ENCODE measurements at places on chromosomes 1 and 21.

GRCh38 chr1:245056913-245057312 is 97.9 kb upstream of the KIF26B start:
- DNase-seq, result no peak

DNA sequence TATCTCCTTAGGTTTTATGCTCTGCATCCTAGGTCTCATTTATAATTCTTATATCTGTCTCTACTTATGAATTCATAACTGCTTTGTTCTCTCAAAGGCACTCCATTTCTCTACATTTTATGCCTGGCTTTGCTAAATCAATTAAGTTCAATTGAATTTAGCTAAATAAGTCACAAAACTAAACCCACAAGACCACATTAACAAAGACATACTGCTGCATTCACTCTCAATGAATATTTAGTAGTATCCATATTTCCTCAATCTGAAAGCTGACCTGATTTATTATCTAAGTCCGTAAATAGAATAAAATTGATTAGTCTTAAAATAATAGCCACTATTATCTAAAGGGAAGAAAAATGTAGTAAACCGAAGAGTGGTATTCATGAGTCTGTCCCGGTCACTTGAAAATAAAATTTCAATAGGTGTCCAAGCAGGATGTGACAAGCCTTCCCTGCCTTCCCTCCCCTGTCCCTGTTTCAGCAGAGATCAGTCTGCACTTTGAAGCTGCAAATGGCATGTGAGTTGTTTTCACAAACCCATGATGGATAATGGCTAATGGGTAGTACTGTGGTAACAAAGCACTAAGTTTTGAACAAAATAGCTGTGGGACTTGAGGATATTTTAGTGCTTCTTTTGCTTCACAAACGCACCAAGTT is 295.0 kb upstream of the NCAM2 start:
- DNase-seq, result no peak

DNA sequence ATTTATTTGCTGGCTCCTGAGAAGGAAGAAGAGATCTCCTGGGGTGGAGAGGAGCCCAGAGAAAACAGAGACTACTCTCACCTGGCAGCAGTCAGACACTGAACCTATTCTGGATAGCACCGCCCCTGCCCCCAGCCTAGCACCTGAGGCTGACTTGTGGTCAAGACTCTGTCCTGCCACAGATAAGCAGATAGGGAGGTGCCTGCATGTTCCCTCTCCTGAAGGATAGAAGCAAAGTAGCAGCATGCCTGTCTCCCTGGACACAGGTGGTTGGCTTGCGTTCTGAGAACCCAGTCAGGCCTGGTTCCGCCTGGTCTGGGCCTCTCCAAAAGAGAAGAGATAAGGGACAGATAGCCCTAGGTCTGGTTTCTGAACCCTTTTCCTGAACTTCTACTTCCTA is 1.3 kb upstream of the EFNA3 start:
- no peak for DNase-seq

DNA sequence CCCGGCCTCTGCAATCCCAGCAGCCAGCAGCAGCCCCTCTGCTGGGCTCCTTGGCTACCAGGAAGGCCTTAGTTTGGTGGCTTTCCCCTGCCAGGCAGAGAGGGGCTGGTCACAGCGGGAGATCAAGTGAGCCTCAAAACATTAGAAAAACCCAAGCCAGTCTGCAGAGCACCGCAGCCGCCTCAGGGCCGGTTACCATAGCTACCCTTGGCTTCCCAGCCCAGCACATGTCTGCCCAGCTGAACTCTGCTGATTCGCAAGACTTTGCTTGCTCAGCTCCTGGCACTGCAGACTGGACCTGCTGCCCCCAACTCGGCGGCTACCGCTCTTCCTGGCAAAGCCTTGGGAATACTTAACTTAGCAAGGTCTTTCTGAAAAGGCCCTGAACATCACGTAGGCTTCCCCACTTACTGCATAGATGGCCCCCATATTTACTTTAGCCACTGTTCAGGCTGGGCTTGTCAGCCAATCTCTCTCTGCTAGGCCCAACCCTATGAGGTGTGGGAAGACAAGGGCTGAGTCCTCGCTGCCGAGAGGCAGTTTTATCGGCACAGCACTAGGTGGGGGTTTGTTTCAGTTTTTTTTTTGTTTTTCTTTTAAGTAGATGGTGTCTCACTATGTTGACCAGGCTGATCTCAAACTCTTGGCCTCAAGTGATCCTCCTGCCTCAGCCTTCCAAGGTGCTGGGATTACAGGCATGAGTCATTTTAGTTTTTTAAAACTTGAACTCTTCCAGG is 28.6 kb upstream of the PLEKHG5 start:
- no peak for DNase-seq

DNA sequence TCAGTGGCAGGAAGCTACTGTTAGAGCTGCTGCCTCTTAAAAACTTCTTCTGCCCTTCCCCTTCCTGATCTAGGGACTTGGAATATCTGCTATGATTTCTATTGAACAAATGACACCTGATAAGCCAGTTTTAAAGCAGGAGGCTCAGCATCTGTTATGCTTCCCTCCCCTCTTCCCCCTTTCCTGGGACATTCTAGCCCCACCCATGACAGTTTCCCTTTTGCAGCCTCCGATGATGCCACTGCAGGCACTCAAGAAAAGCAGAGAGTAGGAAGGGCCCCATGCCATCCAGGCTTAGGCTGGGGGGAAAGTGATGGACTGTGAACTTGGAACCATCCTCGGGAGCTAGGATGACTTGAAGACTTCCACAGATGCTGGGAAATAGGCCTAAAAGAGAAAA is 15.1 kb upstream of the EPB41 start:
- no peak for DNase-seq

DNA sequence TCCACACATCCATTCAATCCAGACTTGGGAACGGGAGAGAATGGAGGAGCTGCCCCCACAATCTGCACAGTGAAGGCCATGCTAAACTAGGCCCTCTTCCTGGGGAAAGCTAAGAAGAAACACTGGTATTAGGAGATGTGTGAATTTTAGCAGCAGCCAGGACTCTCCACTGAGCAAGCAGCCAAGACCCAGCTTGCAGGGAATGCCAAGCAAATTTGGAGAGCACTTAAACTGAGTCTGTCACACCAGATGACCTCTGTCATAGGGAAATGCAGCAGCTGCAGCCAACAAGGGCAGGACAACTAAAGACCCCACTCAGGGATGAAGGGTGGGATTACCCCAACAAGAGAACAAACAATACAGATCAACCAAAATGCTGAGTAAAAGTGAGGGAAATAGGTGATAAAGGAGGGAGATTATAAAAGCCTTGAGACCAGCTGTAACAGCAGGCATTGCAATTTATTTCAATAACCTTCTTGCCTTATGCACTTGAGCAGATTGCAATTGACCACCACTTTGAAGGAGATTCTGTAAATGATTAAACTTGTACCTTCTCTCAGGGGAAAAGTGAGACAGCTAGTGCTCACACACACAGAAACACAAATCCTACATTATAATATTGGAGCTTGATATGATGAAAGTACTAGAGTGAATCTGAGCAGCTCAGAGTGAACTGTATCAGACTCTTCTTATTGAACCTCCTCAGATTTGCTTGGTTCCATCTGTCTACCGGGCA is 2.5 kb upstream of the CLCA1 start:
- no peak for DNase-seq

DNA sequence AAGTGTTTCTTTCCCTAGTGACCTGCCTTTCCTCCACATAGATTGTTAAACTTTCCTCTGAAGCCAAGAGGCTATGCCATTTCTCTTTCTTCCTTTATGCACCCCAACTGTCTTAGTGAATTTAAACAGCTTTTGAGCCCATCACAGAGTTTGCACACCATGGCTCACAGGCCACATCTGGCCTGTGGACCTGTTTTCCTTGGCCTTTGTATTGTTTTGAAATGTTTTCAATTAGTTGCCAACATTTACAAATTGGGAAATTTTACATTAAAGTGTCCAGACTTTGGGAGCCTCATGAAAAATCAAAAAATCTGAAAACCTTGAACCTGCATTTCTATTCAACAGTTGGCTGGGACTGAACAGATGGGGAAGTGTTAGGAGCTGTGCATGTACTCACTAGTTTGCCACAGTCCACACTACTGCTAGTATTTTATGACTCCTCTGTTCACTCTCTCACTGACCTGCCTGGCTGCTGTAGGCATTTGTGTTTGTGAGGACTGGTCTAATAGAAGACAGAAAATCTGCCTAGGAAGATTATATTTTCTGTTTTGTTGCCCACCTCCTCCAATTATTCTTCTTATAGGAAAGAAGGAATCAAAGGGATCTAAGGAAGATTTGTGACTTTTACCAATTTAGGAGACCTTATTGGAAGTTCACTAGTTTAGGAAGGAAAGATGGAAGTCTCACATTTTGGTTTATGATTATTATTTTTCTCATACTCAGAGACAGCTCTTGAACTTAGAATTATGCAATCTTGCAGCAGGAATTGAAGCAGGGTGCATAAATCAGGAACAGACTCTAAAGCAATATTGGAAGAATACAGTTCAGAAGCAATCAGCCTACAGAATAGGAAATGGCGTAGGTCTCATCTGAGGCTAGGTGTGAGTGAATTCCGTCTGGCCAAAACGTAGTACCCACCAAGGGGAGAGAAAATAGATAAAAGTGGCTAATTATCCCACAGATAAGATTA is 134.7 kb downstream of the HLX start:
- no peak for DNase-seq
